ENCODE measurements at places on chromosomes 16 and 17. TPM values are rescaled to one million over a fixed set of nuclear protein-coding genes. Genes with fewer than 3 reads are reported as not detected.

The CACNG3 gene
- total RNA-seq: not detected

The ST6GALNAC2 gene
- total RNA-seq: 0.22 TPM

The KRTAP3-1 gene
- total RNA-seq: not detected

The GSDMA gene
- total RNA-seq: not detected

The HLF gene
- 0.15 TPM for total RNA-seq

The ARHGAP23 gene
- total RNA-seq: 48.7 TPM

The TBC1D26 gene
- total RNA-seq: not detected

The EPX gene
- total RNA-seq: not detected

The CDH1 gene
- 4.9 TPM for total RNA-seq

The LDAF1 gene
- 18.1 TPM for total RNA-seq

The CCDC144A gene
- 1.4 TPM for total RNA-seq

The RHOT1 gene
- total RNA-seq: 25.9 TPM

The C16orf92 gene
- not detected for total RNA-seq

The HS3ST3B1 gene
- total RNA-seq: 0.28 TPM

The PRR14 gene
- 26.7 TPM for total RNA-seq

The SLC6A2 gene
- total RNA-seq: 0.05 TPM

The ZC3H7A gene
- total RNA-seq: 25.6 TPM

The STH gene
- total RNA-seq: not detected

The MYLK3 gene
- total RNA-seq: 0.06 TPM

The NUPR1 gene
- 15.2 TPM for total RNA-seq

The SOX9 gene
- total RNA-seq: 13.7 TPM

The CLDN7 gene
- 0.69 TPM for total RNA-seq

The APOH gene
- total RNA-seq: 3.8 TPM

The EXOC3L1 gene
- total RNA-seq: not detected

The NUDT7 gene
- total RNA-seq: 5.0 TPM

The KRTAP2-1 gene
- not detected for total RNA-seq

The GP2 gene
- total RNA-seq: not detected

The TBC1D3L gene
- total RNA-seq: 9.3 TPM

The MYH4 gene
- not detected for total RNA-seq

The ACE gene
- 0.72 TPM for total RNA-seq

The MYH8 gene
- total RNA-seq: not detected

The LITAFD gene
- total RNA-seq: not detected

The CCL1 gene
- not detected for total RNA-seq

The KNOP1 gene
- total RNA-seq: 46.3 TPM
